Activated CD4-positive, alpha-beta memory T cell treated with anti-CD3 and anti-CD28 coated beads for 36 hours (primary cell): ENCODE measurements at places on chromosomes 7 and 10.
A peak's percentile ranks its signal among the peaks of the same experiment; 100 is the strongest.

DNA sequence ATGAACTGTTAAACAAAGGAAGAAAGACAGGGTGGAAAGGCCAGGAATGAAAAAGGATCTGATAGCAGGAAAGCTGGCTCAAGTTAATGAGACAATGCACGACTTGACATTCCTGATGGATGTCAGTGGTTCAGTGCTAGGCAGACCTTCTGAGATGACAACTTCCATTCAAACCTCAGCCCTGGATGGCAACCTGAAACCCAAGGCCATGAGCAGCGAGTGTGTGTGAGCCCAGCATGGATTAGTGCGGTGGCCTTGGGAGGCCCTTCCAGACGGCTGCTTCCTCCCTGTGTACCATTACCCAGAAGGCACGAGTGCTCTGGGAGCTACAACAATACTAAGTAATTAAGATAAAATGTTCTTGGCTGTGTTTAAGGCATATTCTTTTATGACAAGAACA is 18.8 kb downstream of the TRIL start:
- no peak for DNase-seq

DNA sequence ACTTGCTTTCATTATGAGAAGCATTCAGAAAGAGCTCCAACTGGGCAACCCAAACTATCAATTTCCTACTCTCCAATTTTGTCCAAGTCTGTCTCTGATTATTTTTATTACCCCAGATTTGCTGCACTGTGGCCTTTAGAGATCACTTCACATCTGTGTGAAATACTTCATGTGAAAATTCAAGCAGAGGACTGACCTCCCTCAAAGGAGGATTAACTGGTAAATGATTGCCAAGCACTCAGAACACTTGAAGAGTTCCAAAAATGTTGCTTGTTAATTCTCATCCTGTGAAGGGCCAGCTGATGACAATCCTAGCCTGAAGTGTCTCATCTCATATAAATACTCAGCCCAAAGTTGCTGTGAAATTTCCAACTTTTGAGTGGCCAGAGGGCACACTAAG is 182.8 kb upstream of the DGKB start:
- DNase-seq = no peak

DNA sequence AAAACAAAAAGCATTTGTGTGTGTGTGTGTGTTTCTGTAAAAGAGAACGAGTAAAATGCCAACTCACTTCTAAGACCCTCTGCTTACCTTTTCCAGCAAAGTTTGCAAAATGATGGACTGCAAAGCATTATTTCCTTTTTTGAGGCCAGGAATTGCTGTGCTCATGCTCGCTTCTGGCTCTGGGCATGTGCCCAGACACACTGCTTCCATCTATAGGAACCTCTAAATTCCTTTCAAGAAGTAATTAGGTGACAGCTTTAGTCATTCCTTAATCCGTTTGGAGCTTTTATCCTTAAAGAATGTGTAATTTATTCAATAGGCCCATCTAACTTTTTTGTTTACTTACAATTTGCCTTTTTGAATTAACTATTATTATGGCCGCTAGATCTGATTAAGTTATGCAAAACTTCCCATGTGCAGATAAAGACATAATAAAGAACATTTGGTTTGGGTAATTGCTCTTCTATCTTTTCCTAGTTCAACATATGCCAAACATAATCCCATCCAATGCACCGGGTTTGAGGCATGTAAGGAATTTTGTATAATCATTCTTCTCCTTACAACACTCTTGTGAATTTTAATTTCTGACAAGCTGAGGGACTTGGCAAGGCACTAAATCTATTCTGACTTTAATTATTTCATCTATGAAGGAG is 34.7 kb downstream of the A1CF start:
- no peak for DNase-seq

GRCh38 chr7:6278749-6279310 is 6.4 kb upstream of the CYTH3 start:
- DNase-seq = no peak

GRCh38 chr10:603745-604144 is 85.7 kb downstream of the DIP2C start:
- no peak for DNase-seq

- no peak for DNase-seq
Observed at GRCh38 chr10:77253556-77254064, 384.0 kb downstream of the KCNMA1 start.

GRCh38 chr7:80070391-80070790 is 64.2 kb upstream of the GNAI1 start:
- no peak for DNase-seq

- no peak for DNase-seq
Observed at GRCh38 chr10:76297780-76298281, 866.4 kb downstream of the LRMDA start.

DNA sequence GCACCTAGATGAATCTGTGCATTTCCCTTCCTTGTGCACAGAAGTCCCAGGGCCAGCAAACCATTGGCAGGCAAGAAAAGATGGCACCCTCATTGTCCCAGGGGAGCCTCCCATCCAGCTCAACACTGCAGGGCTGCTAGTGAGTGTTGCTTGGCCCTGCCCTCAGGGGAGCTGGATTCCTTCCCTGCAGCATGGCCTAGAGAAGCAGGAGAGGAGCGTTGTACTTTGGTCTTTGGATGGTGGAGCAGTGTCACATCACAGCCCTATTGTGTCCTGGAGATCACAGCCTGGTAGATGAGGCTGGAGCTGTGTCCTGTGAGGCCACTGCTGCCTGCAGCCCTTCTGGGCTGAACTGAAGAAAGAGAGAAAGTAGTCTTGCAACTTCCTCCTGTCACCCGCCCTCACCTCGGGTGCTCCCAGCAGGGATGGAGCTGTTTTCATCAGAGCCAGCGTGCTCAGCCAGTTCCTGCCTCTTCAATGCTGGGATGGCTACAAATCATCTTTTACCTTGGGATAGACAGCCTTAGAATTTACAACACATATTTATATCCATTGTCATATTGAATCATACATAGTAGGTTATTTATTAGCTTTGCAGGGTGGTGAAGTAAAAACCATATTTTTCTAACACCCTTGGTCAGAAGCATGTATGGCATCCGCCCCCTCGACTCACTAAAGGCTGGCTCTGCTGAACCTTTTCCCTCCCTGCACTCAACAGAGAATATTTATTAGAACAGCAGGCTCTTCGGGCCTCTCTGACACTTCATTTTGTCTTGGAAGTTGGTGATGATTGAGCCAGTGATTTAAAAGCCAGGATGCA is 43.1 kb upstream of the FAM180A start:
- DNase-seq = no peak

- no peak for DNase-seq
Observed at GRCh38 chr7:49166441-49166840, 242.1 kb downstream of the CDC14C start.

DNA sequence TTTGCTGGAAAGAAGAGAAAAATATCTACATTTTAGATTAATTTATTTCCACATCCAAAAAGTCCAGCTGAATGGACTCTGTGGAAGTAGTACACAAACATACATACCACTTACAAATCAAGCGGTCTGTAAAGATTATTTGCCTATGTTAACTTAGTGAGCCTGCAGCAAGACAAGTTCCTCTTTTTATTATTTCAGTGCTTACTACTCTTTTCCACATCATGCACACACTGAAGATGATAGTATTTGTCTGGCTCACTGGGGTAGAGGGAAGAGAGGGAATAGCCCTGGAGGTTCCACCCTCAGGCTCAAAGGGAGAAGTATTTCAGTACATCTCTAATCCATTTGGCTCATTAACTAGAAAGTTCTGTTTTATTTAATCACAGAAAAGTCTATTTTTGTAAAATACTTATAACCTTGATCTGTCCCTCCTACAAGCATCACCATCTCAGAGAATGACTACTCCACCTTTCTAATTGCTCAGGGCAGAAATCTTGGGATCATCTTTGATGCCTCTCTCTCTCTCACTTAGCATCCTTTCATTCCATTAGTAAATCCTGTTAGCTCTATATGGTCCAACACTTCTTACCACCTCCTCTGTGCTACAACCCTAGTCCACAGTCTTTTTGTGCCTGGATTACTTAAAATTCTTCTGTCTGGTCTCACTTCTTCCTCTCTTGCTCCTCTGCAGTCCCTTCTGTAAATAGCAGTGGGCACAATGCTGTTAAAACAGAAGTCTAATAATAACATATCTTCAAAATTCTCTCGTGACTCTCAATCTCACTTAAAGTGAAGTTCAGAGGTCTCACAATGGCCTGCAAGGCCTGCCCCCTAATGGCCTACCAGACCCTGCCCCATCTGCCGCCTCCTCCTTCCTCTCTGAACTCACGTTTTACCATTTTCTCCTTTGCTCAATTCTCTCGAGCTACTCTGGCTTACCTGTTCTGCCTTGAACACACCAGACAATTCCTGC is 64.3 kb upstream of the CCDC6 start:
- DNase-seq = no peak

- no peak for DNase-seq
Observed at GRCh38 chr10:110499796-110500514, 2.2 kb downstream of the DUSP5 start.

- DNase-seq = no peak
Observed at GRCh38 chr7:2357571-2357970, 2.9 kb downstream of the EIF3B start.

GRCh38 chr10:61481597-61481996 is 28.4 kb upstream of the TMEM26 start:
- no peak for DNase-seq

DNA sequence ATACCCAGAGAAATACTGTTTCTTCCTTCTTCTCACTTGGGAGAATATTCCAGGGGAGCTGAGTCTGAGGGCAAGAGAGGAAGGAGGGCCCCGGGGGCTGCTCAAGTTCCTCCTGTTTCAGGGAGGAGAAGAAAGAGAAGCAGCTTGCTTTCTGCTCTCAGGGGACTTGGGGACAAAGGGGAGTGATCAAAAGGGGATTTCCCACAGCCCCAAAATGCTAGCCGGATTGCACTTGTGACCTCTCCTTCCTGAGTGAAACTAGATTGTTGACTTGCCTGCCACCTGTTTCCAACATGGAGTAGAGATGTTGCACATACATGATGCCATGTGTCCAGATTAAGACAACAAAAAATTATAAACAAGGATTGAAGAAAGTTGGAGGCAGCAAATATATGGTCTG is 28.7 kb upstream of the PDCD4 start:
- peak; percentile 70 for DNase-seq

- DNase-seq = no peak
Observed at GRCh38 chr10:112201334-112201733, 17.8 kb upstream of the GPAM start.

DNA sequence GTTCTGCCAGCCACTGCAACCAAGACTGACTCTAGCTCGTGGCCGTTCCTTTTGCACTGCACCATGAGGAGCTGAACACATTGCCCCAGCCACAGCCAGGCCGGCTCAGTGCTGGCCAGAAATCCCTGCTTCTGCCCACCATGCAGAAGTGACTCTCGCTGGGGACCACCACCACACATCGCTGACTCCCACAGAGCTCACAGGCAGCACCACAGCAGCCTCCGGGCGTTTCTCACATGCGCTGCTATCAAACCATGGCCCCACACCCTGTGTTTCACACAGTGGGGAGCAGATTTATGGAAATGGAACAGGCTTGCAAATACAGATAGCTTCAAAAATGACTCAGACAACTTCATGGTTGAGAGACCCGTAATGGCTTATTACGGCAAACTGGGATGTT is 15.4 kb upstream of the SDK1 start:
- DNase-seq = no peak

DNA sequence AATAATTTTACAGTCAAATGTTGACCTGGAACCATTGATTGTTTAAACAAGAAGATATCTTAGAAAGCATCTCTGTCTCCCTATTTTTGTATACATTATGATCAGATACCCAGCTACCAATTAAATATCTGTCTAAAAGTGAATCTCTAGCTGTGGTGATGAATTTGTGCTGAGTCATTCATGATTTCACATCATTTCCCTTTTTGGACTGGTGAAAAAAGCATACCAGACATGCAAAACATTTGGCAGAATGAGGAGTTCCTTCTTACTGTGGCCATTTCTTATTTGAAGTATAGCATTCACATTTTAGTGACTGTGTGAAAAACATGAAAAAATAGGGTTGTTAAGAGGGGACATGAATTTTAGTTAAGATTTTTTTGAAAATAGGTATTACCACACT is 98.0 kb upstream of the GATA3 start:
- no peak for DNase-seq

DNA sequence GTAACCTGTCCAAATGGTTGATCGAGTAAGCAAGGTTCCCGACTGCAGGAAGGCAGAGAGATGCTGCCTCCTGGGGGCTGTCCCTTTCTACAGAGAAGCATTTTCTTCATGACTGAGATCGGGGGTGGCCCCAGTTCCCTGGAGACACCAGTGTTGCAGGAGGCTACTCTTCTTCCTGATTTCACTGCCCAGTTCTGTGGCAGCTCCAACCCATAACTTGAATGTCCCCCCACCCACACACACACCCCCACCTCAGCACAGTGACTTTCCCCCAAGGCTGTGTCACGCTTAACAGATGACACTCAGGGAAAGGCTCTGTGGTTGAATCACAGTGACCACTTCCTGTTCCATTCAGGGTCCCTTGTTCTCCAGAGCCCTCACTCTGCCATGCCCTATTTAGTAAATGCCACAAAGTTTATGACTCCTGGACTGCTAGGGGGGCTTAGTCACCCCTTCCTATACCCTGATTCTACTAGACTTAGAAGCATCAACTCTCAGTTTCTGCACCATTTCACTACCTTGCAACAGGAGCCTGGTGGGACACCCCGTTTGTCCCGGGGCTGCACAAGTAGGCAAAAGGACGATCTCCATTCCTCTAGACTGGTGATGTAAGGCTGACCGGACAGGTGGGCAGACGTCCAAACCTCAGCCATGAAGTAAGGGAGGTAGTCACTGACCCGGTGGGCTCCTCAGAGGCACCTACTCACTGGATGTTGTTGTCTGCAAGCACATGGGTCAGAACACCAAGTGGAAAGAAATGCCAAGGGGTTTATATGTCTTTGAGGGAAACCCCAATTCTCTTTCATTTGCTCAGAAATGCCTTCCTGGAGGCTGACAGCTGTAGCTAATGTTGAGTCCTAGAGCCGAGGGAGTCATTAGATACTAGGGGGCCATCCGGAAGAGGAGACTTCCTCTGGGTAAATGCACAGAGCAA is 31.3 kb upstream of the SMC3 start:
- peak; percentile 91 for DNase-seq

DNA sequence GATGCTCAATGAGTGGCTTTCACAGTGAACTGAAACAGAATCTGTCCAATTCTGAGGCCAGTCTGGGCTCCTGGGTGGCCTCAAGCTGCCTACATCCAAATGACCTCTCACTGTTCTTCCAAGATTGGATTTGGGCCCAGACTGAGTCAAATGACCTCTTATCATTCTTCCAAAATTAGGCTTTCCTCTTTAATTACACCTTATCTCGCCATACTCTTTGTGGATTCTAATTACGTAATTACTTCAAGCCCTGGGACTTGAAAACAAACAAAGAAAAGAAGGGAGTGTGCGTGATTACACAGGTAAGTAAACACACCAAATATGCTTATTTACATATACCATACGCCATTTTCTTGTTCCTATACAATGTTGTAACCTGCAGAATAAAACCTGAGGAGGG is 18.8 kb downstream of the SORBS1 start:
- DNase-seq = no peak
